Ureter (tissue), 1 donor: ENCODE measurements at places on chromosomes 7 and 10. TPM values are rescaled to one million over a fixed set of nuclear protein-coding genes. Genes with fewer than 3 reads are reported as not detected.

- no peak for DNase-seq
Measured at GRCh38 chr7:107631588-107632491, 28.8 kb upstream of the SLC26A4 start.

The CELF2 gene
- total RNA-seq = 36.9 TPM

- DNase-seq = no peak
Measured at GRCh38 chr10:47225928-47226645, 73.9 kb upstream of the GDF10 start.

DNA sequence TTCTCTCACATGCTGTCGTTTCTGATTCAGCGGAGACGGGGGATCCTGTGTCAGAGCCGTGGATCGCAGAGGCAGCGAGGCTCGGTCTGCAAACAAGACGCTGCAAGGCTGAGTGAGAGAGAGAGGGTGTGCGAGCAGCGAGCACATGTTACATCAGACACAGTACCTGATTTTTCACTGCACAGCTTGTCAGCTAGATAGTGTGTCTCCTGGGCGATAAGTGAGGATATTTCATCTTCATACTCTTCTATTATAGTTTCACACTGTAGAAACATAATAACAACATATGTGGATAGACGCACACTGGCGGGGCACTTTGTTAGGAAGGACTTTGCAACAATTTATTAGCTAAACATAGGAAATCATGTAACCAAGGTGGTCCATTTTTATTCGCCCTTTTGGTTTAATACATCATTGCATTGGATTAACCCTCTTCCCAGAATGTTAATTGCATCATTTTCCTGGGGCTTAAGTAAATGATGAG, 39.5 kb downstream of the CNPY1 start:
- no peak for DNase-seq

GRCh38 chr10:26334932-26335573, 103.1 kb upstream of the APBB1IP start:
- DNase-seq = peak; percentile 45

DNA sequence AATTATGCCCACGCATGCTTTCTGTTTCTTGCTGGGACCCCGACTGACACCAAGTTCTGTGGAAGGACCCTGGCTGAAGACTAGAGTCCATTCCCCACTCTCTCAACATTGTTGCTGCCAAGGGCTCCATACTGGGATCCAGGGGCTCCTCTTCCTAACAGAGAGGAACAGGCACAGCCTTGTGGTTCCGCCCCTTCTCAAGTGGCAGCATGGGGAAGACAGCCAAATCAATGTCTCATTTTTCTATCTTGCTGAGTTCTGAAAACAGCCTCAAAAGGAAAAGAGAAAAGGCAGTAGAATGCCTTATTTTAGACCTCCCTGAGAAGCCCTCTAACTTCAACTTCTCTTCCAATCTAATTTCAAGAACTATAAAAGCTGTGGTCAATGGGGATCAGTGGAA, 23.7 kb upstream of the LAMB1 start:
- DNase-seq = no peak

The CCDC71L gene
- 19.4 TPM for total RNA-seq

The SFTPA1 gene
- 0.91 TPM for total RNA-seq

DNA sequence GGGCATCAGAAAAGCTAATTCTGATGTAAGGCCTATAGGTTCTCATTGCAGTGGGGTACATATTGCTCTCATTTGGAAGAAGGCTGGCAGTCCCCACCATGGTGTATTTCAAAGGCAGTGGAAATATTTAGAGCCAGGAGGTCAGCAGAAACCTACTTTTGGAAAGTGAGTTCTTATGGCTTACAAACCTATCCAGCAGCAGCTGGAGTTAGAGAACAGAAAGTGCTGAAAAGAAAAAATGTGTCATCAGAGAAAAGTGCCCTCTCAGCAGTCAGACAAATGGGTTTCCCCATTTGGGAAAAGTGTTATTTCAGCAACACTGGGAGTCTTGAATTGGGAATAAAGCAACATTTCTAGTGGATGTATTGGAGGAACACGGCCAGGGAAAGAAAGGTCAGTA, 105.7 kb upstream of the IGFBP3 start:
- no peak for DNase-seq

DNA sequence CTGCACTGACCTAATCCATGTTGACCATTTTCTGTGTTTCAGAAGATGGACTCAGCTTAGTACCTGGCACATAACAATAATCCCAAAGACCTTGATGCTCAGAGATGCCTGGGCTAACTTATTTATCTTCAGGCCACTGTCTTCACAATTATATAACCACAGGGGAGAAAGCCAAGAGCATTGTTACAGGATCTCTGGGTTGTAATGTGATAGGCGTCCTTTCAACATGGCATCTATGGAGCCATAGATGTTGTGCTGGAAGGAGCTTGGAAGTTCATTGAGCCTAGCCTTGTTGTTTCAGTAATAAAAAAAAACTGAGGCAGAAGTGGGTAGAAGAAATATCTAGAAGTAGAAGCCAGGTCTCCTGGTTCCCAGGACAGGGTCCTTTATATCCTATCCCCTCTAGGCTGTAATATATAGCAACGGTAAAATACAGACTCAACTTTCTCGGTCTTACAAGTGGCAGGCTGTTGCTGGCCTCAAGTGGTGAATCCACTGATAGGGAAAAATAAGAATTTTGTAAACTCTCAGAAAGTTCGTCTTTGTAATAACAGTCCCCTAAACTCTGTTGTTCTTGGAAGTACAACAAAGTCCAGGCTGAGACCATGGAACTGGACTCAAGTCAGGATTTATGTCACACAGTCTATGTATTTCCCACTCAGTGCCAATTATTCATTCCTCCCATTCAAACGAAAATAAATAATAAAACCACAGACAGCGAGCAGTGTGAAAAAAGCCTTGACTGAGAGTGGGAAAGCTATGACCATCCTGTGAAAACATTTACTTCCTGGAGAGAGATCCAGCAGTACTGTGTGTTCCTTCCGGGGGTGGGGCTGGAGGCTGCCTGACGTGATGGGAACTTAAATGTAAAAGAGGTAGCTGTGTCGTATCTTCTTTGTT, 277.6 kb downstream of the REEP3 start:
- DNase-seq = peak; percentile 73

The KLLN gene
- total RNA-seq = 2.1 TPM

DNA sequence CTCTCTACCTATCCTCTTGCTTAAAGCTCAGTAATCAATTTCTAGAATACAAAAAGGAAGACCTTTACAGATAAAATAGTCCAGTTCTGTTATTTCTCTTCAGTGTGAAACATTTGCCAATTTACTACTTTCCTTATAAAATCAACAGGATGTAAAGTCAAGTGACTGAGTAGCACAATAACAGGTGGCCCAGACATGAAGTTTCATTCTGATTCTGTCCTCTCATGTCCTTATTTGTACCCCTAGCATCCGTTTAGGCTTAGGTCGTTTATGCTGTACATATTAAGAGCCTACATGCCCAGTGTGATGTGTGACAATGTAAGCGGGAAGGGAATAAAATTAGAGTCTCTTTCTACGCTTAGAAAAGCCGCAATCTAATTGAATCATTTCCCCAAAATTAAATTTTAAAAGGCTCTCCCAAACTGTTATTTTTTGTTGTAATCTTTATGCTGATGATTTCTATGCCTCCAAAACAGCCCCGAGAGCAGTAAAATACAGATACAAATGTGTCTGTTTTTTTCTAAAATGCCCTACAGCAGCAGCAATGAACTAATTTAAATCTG, 29.1 kb downstream of the EPC1 start:
- DNase-seq = no peak

The UNCX gene
- total RNA-seq = not detected

DNA sequence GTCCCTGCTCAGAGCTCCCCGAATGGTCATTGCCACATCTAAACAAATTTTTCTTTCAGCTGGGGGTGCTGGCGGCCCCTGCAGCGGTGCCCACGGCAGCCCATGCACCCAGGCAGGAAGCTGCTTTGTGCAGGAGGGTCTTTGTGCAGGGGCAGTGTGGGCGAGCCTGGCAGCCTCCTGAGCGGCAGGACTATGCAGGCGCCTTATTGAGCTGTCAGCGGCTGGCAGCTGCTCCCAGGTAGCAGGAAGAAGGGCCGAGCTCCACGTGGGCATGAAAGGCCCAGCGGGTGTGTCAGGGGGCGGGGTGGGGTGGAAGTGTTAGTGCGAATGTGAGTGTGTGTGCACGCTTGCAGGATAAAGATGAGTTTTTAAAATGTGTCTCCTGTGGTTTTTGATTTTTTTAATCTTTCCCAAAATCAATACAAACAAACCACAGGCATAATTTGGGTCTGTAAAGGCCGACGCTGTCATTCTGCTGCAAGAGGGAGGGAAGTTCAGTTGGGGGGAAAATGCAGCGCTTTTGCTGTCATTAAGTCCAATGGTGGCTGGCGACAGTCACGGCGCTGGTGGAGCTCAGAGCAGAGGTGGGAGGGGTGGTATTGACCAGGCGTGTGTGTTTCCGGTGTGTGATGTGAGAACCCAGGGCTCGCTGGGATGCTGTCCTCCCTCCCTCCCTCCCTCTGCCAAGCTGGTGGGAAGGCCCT, 83.9 kb downstream of the LHPP start:
- DNase-seq = no peak

DNA sequence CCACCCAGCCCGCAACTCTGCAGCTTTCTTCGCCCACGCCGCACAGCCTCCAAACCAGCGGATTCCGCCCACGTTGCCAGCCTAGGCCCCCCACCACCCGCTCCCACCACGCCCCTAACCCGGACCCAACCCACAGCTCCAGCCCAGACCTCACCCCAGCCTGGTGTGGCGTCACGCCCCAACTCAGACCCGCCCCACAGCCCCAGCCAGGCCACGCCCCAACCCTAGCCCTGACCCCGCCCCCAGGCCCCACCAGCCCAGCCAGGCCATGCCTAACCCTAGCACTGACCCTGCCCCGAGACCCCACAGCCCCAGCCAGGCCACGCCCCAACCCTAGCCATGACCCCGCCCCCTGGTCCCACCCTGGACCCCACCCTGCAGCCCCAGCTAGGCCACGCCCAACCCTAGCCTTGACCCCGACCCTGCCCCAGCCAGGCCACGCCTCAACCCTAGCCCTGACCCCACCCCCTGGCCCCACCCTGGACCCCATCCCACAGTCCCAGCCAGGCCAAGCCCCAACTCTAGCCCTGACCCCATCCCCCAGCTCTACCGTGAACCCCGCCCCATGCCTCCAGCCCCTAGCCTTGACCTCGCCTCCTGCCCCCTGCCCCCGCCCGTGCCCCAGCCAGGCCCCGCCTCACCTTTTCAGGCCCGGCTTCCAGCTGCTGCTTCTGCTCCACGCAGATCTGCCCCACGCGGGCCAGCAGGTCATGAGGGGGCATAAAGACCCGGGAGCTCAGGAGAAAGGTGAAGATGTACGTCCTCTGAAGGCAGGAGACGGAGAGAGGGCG, 64.0 kb downstream of the RASGEF1A start:
- DNase-seq = peak; percentile 45

DNA sequence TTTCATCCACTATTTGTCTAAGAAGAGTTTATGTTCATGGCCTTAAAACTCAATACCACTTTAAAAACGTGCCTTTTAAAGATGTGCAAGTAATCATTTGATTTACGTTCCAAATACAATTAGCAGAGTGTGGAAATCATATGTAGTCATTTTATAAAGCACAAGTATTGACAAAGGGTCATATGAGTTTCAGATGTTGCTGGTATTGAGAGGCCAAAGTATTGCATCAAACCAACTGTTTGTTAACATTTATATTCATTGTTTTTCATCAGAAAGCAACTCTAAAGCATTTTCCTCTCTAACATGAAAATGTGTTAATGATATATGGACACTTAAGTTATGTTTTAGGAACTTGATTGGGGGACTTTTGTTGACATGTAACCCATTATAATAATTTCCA, 11.5 kb upstream of the TSGA13 start:
- DNase-seq = no peak

The C10orf67 gene
- total RNA-seq = not detected

- no peak for DNase-seq
Measured at GRCh38 chr7:55092186-55092974, 73.6 kb downstream of the EGFR start.

DNA sequence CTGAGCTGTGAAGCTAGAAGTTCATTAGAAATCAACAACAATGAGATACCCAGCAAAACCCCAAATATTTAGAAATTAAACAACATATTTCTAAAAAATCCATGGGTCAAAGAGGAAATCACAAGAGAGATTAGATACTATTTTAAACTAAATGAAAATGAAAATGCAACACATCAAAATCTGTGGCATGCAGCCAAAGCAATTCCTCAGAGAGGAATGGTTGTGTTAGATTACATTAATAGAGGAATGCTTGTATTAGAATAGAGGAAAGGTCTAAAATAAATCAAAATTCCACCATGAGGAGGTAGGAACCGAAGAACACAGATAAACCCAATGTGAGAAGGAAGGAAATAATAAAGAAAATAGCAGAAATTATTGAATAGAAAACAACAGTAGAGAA, 642.1 kb upstream of the GALNT17 start:
- no peak for DNase-seq

The PSTK gene
- total RNA-seq = 5.1 TPM

GRCh38 chr7:155189590-155189989, 108.1 kb upstream of the INSIG1 start:
- no peak for DNase-seq

GRCh38 chr10:119439922-119440321, 102.6 kb downstream of the RGS10 start:
- no peak for DNase-seq

The PRKG1 gene
- 25.4 TPM for total RNA-seq

The EBLN1 gene
- total RNA-seq = not detected

DNA sequence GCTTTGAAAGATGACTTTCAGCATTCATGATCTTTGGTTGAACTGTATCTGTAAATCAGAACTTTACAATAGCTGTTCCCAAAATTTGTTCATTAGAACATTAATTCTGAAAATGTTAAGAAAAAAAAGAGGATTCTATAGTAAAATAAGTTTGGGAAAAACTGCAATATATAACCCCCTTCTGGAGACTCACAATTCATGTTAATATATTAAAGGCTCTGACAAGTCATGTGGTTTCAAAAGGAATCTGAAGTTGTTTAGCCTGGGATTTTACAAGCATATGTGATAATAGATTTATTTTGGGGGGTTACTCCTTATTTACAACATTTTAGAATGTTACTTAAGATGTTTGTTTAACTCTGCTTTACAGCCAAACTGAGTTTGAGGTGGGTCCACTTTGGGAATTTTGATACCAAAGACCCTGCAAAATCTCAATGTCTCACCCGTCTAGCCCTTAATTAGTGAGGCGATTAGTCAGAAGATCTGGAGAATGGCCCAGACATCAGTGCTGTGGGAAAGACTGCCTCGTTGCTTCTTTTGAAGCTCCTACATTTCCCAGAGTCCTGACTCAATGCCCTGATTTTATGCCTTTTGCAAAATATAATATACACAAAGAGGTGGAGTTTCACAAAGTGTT, 40.0 kb downstream of the CDK1 start:
- DNase-seq = no peak

- no peak for DNase-seq
Measured at GRCh38 chr10:88538048-88538447, 45.1 kb downstream of the RNLS start.
